ENCODE measurements at places on chromosomes 2 and 18.

- DNase-seq = no peak
Measured at GRCh38 chr2:55000341-55000740, 49.9 kb downstream of the RTN4 start.

DNA sequence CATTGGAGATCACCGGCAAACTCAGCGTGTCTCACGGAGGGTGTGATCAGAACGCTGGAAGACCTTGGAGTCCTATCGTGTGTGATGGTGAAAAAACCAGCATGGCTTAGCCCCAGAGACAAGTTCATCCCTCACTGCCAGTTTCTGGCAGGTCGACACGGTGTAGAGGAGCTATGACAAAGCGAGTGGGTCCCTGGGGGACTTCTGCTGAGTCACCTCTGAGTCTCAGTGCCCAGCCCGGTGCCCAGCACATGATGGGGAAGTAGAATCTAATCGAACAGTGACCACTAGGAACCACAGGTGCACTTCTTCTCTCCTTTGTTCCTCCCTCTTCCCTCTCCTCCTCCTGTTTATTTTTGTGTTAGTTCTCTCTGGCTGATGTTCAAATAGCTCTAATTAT is 45.9 kb upstream of the KCNF1 start:
- DNase-seq = no peak

DNA sequence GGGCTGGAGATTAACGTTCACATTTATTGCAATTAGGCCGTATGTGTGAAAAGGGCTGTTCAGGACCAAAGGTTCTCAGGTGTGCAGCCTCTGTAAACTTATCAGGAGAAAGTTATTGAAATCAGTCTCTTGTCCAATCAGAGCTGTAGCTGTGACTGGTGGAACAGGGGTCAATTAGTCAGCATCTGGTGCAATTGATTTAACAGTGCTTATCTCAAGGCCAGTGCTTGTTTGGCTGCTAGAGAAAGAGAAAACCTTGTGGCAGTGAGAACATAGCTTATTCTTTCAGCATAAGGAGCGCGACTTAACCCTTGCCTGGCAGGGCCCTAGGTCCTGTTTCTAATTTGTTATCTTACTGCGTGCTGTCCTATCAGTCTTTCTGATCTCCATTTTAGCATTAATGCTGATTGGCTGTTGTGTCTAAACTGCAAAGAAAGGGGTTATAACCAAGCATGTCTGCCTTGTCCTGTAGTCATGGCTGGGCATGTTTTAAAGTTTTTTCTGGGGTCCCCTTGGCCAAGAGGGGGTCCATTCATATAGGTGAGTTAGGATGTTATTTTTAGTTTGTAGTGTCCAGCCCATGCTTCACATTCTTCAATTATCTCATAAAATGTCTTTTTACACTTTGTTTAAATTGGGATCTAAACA is 66.4 kb downstream of the CYB5A start:
- DNase-seq = no peak

DNA sequence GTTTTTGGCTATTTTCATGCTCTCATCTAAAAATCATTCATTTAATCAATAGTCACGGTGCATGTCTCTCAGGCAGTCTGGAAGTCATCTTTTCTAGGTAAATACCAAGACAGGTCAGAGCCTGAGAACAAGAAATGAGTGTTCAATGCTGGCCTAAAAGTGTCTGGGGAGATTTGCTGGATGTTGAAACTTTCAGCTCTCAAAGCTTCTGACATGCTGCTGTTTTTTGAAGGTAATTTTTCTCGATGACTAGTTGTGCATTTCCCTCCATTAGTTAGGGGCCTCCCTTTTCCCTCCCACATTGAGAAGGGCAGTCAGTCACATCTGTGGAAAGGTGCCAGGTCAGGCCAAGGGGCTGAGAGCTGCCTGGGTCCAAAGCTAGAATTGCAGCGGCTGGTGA is 115.6 kb downstream of the LPIN1 start:
- no peak for DNase-seq

DNA sequence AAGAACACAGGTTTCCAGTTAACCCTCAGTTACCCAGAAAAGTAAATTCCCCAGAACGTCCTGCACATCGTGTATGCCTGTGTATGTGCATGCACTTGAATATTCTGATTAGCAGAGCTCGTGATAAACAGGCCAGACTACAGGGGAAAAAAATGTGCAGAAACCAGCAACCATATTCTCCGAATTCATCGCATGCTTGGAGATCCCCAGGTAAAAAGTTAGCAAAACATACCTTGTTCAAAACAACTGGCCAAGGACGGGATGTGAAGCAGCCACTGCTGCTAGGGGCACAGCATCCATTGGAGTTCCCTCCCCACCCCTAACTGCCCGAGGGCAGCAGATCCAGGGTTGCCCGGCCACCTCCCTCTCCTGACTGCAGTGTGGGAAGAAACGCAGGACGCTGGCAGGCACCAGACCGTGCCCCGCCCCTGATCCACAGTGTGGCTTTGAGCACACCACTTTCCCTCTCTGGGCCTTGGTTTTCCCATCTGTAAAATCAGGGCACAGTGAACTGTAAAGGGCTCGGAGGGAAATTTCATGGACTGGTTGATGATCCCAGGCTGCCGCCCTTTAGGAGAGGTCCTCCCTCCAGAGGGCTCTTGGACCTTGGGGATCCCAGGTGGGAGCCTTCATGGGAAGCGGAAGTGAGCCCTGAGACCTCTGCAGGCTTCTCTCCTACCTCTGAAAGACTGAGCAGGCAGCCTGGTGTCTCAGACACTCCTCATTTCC is 11.9 kb upstream of the ARID5A start:
- DNase-seq = no peak

DNA sequence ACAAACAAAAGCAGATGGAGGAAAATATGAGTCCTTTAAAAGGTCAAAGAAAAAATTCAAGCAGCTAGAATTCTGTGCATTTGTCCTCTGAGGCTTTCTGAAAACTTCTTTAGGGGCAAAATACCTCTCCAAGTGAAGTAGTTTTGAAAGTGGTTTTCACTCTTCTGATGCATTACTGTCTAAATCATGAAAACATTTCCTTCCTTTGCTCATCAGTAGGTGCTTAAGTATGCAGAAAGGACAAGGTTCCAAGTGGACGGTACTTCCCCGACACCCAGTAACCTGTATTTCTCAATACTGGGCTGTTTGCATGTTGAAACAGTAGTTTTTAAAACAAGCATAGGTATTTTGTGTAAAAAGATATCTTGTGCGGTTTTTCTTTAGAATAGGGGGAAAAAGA is 189.1 kb upstream of the ERBB4 start:
- DNase-seq = no peak

- no peak for DNase-seq
Measured at GRCh38 chr18:41372046-41372665, 582.9 kb upstream of the PIK3C3 start.

DNA sequence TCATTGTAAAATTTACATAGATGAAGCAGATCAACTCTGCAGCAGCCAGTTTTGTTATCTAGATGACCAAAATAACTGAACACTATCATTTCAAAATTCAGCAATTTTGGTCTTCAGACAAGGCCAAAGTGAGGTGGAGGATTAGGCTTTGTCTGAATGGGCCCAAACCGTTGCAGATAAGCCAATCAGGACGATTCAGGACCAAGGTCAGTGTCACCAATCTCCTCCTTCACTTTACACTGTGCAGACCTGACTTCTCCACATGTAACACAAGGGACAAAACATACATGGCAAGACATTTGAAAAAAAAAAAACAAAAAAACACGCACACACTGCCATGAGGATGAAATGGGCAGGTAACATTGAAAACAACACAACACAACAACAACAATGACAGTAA is 211.2 kb downstream of the NAPG start:
- no peak for DNase-seq

- no peak for DNase-seq
Measured at GRCh38 chr2:173033084-173033483, 42.6 kb upstream of the MAP3K20 start.

GRCh38 chr2:241563981-241564595 is 5.5 kb downstream of the BOK start:
- DNase-seq = no peak

DNA sequence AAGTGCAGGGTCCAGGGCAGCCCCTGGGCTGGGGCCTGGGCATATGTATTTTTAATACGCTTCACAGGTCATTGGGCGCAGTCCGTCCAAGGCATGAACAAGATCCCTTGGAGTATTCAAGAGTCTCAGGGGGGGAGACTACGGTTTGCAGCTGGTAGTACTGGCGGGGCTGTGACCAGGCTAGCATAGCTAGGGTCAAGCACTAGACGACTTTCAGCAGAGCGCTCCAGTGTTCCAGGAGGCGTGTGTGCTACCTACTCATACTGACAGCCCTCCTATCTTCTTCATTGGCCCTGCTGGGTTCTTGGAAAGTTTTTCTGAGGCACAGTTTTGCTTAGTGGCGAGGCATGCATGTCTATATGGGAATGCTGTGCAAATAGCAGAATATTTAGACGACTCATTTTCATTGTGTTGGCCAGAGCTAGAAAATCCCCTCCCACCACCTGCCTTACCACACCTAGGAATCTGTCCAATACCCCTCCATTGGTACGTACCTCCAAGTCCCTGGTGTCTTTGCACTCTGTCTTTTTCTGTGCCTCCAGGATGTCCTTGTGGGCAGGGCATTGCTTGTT is 68.2 kb downstream of the GLI2 start:
- no peak for DNase-seq

GRCh38 chr2:134468776-134469175 is 214.9 kb downstream of the MGAT5 start:
- DNase-seq = no peak

DNA sequence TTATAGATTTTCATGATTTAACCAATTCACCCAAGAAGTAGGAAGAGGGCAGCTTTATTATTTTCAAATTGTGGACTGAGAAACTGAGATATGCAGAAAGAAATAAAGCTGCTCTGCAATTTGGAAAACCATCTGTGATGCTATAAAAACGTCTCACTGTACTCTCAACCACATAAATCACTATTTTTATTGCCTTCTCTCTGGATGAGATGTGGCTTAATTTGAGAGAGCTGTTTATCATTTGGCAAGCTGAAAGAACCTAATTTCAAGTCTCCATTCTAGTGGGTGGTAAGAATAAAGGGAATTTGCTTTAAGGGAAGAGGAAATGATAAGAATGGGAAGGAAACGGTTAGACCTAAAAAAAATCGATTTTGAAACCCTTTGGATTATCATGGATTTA is 49.9 kb upstream of the CYP1B1 start:
- DNase-seq = no peak

- DNase-seq = no peak
Measured at GRCh38 chr2:228181098-228182019, at the start of gene SPHKAP. Gene SPHKAP, minus strand, starts transcription at chr2:228181687. Its CDS starts 89 bp downstream, at chr2:228181598.

GRCh38 chr2:26727641-26728561 is 35.4 kb downstream of the KCNK3 start:
- DNase-seq = no peak

GRCh38 chr2:74053959-74054715 is 69.4 kb downstream of the TET3 start:
- DNase-seq = no peak

GRCh38 chr18:48889115-48889941 is 61.4 kb downstream of the SMAD7 start:
- no peak for DNase-seq

GRCh38 chr2:240635121-240635997 is 10.1 kb downstream of the GPR35 start:
- DNase-seq = no peak

- DNase-seq = no peak
Measured at GRCh38 chr18:3066341-3067110, 53.6 kb upstream of the LPIN2 start.

- no peak for DNase-seq
Measured at GRCh38 chr18:10139783-10140410, 226.1 kb downstream of the VAPA start.

GRCh38 chr2:58289029-58289428 is 47.9 kb upstream of the FANCL start:
- DNase-seq = no peak

GRCh38 chr2:193868833-193869232 is 1674.1 kb upstream of the TMEFF2 start:
- DNase-seq = no peak

DNA sequence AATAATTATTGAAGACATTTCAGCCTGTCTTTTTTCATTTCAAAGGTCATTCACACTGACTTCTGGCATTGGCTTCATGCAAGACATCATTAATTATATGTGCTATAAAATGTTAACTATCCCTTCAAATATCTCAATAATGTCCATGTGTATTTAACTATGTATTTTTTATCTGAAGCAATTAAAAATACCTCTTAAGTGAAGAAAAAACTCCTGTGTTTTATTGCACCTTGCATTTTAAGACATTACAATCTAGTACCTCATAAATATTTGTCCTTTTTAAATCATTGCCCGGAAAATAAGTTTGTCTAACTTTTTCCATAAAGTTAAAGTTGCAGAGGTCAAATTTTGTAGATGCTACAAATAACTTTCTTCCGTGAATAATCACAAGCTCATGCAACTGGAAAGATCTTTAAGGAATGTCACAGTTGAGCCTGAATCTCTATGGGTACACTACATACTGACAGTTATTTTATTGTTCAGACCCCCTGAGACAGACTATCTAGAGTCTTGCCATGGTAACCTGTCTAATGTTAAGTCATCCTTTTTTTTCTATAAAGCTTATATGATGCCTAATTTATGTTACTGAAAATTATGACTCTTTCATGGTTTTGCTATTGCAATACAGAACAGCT is 38.4 kb upstream of the COBLL1 start:
- no peak for DNase-seq

- no peak for DNase-seq
Measured at GRCh38 chr2:219475278-219475677, 23.4 kb upstream of the GMPPA start.

DNA sequence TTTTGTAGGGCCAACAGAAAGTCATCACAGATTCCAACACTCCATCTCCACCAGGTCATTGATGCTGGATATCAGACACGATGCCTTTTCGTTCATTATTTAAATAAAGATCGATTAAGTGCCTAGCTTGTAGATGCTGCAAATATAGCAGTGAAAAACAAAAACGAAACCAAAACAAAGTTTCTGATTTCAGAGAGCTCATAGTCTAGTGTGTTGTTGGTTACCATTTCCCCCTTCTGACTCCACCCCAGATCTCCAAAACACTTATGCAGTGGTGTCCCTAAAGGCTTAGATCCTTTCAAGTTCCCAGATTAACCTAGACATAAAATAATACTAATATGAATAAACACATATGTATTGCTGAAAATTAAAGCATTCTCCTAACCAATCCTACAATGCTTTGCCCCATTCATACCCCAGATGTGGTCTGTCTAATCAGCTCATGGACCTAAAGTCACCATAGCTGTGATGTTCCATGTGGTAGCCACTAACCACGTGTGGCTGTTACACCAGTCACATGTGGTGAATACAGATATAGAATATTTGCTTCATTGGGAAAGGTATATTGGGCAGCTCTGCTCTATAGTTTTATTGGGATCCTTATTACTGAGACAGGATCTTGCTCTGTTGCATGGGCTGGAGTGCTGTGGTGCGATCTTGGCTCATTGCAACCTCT is 787.2 kb downstream of the TDRD15 start:
- DNase-seq = no peak
